ENCODE measurements at places on chromosomes 1 and 21. TPM values are rescaled to one million over a fixed set of nuclear protein-coding genes. Genes with fewer than 3 reads are reported as not detected.

- no peak overlapping the region for H3K4me3 ChIP-seq
- H3K36me3 ChIP-seq, result no peaks in the 10 kb centered on the region
- peaks cover 9% of the 10 kb centered on the region for H3K4me1 ChIP-seq
Measured at GRCh38 chr1:15708486-15709137, 24.5 kb downstream of the PLEKHM2 start.

GRCh38 chr21:22223385-22223784 is 1225.2 kb downstream of the NCAM2 start:
- no peak overlapping the region for H3K4me3 ChIP-seq
- DNase-seq, result peak; percentile 10
- H3K36me3 ChIP-seq, result no peaks in the 10 kb centered on the region
- peaks cover 5% of the 10 kb centered on the region for H3K4me1 ChIP-seq

CR1L gene
- total RNA-seq, result not detected

DNA sequence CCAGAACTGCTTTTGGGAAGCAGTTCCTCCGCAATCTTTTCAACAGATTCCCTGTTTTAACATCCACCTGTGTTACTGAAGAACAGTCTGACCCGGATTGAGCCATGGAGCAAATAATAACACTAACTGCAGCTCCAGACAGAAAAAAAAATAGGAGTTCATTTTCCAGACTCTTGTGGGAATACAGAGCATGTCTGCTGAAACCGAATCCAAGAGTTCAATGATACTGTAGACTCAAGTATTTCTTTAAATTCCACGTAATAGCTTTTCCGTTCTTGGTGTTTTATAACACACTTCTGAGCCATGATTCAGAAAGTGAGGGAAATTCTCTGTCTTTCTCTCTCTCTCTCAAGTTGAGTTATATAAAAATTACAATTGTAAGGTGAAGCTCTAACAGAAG is 60.6 kb downstream of the DDAH1 start:
- H3K36me3 ChIP-seq, result no peaks in the 10 kb centered on the region
- H3K27me3 ChIP-seq, result no peaks in the 10 kb centered on the region

DNA sequence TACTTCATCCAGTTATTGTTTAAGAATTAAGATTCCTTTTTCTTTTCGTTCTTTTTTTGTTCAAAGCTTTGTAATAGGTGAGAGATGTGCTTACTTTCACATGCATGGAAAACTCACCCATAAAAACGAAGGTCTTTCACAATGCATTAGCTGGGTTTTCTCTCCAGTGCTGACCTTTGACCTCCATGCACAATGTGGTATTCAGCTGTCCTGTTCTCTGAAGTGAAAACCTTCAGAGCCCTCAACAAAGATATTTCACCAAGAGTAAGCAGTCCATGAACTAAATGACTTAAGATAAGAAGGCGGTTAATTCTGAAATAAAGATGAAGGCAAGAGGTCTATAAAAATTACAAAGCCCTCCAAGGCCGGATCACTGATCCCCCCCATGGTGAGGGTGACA is 77.1 kb upstream of the IPO9 start:
- no peaks in the 10 kb centered on the region for H3K27me3 ChIP-seq
- peaks cover 90% of the 10 kb centered on the region for H3K4me1 ChIP-seq

- DNase-seq, result no peak
- H3K27me3 ChIP-seq, result no peaks in the 10 kb centered on the region
- H3K36me3 ChIP-seq, result no peaks in the 10 kb centered on the region
- H3K4me3 ChIP-seq, result no peak overlapping the region
Measured at GRCh38 chr21:20943561-20943997, 54.6 kb upstream of the NCAM2 start.

- no peak overlapping the region for H3K27ac ChIP-seq
- no peaks in the 10 kb centered on the region for H3K36me3 ChIP-seq
- peak overlapping the region; percentile 77 for H3K4me3 ChIP-seq
- no peaks in the 10 kb centered on the region for H3K4me1 ChIP-seq
Measured at GRCh38 chr1:11680270-11681070, 478 bp downstream of the MAD2L2 start.

GRCh38 chr1:210250665-210250997 is 18.0 kb downstream of the SERTAD4 start:
- H3K27ac ChIP-seq, result no peak overlapping the region
- peaks cover 10% of the 10 kb centered on the region for H3K4me1 ChIP-seq
- peak; percentile 52 for DNase-seq
- H3K4me3 ChIP-seq, result peak overlapping the region; percentile 43
- no peaks in the 10 kb centered on the region for H3K36me3 ChIP-seq

GRCh38 chr1:150762552-150762951 is 3.0 kb downstream of the CTSS start:
- no peaks in the 10 kb centered on the region for H3K27me3 ChIP-seq
- H3K4me1 ChIP-seq, result no peaks in the 10 kb centered on the region
- no peak overlapping the region for H3K27ac ChIP-seq
- no peak overlapping the region for H3K4me3 ChIP-seq

ABCA4 gene
- total RNA-seq, result not detected

- H3K27me3 ChIP-seq, result no peaks in the 10 kb centered on the region
- H3K4me3 ChIP-seq, result no peak overlapping the region
- peaks cover 9% of the 10 kb centered on the region for H3K4me1 ChIP-seq
- no peaks in the 10 kb centered on the region for H3K36me3 ChIP-seq
Measured at GRCh38 chr1:98854137-98854536, 150.5 kb downstream of the PLPPR5 start.

- no peaks in the 10 kb centered on the region for H3K36me3 ChIP-seq
- peaks cover 8% of the 10 kb centered on the region for H3K4me1 ChIP-seq
- DNase-seq, result peak; percentile 98
- no peaks in the 10 kb centered on the region for H3K27me3 ChIP-seq
Measured at GRCh38 chr1:45303520-45304310, 23.0 kb upstream of the HPDL start.

LMOD1 gene
- total RNA-seq, result 75.6 TPM

DNA sequence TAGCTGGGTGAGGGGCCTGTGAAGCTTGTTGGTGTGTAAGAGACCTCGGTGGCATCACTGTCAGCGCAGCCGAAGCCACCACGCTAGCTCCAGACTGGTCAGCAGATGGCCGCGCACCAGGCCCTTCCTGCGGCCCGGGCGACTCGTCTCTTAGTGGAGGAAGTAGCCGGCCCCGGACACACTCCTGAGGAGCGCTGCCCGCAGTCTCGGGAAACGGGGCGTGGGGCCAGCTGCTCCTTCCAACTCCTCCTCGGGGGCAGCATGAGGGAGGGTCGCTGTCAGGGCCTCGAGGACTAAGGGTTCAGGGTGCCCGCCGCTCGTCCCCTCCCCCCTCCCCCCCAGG is 20.4 kb downstream of the H3-3A start:
- H3K27me3 ChIP-seq, result no peaks in the 10 kb centered on the region
- peak overlapping the region; percentile 39 for H3K4me3 ChIP-seq
- peak; percentile 56 for DNase-seq
- no peaks in the 10 kb centered on the region for H3K4me1 ChIP-seq

DNA sequence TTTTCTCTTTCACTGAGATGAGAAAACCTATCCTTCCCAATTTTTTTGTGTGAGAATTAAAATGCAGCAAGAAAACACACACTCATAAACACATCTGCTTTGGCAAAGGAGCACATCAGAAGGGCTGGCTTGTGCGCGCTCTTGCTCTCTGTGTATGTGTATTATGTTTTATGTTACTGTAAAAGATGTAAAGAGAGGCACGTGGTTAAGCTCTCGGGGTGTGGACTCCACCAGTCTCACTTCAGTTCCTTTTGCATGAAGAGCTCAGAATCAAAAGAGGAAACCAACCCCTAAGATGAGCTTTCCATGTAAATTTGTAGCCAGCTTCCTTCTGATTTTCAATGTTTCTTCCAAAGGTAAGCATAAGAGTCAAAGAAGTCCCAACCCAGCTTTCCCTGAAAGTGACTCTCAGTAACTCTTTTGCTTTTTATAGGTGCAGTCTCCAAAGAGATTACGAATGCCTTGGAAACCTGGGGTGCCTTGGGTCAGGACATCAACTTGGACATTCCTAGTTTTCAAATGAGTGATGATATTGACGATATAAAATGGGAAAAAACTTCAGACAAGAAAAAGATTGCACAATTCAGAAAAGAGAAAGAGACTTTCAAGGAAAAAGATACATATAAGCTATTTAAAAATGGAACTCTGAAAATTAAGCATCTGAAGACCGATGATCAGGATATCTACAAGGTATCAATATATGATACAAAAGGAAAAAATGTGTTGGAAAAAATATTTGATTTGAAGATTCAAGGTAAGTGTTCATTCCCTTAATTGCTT is at the start of gene CD2:
CD2 (plus strand) TSS at position 233 of the 780 bp plus-strand sequence; CDS start at position 296, 63 bp downstream.
- no peak within 1 kb of the TSS for H3K4me3 ChIP-seq
- peaks cover 5% of the 10 kb centered on the region for H3K27me3 ChIP-seq
- DNase-seq, result no peak
- H3K4me1 ChIP-seq, result peaks cover 4% of the 10 kb centered on the region

DNA sequence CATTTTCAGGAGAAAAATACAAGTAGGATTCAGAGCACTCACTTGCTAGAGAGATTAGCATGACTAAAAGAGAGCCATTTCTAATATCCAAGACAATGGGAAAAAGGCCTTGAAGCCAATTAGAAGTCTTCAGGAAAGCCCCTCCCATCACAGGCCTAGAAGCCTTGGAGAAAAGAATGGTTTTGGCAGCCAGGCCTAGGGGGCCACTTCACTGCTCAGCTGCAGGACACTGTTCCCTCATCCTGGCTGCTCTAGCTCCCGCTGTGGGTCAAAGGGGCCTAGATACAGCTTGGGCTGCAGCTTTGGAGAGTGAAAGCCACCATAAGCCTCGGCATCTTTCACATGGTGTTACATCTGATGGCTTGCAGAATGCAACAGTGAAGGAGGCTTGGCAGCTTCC is 62.8 kb downstream of the RGS4 start:
- no peaks in the 10 kb centered on the region for H3K27me3 ChIP-seq
- no peak for DNase-seq
- no peaks in the 10 kb centered on the region for H3K36me3 ChIP-seq
- H3K4me3 ChIP-seq, result no peak overlapping the region
- no peak overlapping the region for H3K27ac ChIP-seq

DNA sequence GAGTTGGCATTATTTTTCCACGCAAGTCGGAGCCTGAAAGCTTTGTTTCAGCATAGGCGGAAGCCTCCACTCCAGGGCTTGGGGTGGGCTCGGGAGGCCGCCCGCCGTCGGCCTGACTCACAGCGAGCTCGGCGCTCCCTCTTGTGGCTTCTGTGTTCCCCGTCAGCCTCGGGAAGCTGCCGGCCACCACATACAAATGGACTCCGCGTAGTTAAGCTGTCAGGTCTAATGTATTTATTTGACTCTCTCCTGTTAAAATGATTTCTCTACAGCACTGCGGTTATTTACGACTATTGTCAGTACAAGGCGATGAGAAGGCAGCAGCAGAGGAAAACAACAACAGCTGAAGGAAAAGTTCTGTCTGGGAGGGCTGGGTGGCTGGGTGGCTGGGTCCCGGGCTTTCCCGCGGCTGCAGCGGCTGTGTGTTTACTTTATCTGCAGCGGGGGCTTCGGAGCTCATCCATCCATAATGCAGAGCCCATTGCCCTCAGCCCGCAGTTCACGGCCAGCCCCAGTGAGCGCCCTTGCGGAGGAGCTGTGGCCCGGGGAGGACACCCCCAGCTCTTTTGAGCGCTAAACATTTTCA is 375.7 kb upstream of the CAMK1G start:
- DNase-seq, result peak; percentile 86
- H3K4me1 ChIP-seq, result no peaks in the 10 kb centered on the region
- no peak overlapping the region for H3K27ac ChIP-seq
- peaks cover 9% of the 10 kb centered on the region for H3K27me3 ChIP-seq
- peak overlapping the region; percentile 27 for H3K4me3 ChIP-seq
- no peaks in the 10 kb centered on the region for H3K36me3 ChIP-seq

- DNase-seq, result peak; percentile 74
- H3K27ac ChIP-seq, result no peak overlapping the region
- peaks cover 6% of the 10 kb centered on the region for H3K36me3 ChIP-seq
- no peak overlapping the region for H3K4me3 ChIP-seq
- H3K4me1 ChIP-seq, result peaks cover 4% of the 10 kb centered on the region
- no peaks in the 10 kb centered on the region for H3K27me3 ChIP-seq
Measured at GRCh38 chr1:109490029-109490933, 3.6 kb upstream of the CYB561D1 start.

MROH9 gene
- not detected for total RNA-seq

GRCh38 chr1:19488136-19488535 is 2.8 kb upstream of the CAPZB start:
- H3K27ac ChIP-seq, result no peak overlapping the region
- DNase-seq, result peak; percentile 62
- no peaks in the 10 kb centered on the region for H3K36me3 ChIP-seq
- peaks cover 7% of the 10 kb centered on the region for H3K4me1 ChIP-seq
- no peak overlapping the region for H3K4me3 ChIP-seq

GRCh38 chr1:156639601-156640101 is 2.3 kb upstream of the BCAN start:
- DNase-seq, result no peak
- H3K27ac ChIP-seq, result no peak overlapping the region
- no peak overlapping the region for H3K4me3 ChIP-seq
- H3K36me3 ChIP-seq, result no peaks in the 10 kb centered on the region

DNA sequence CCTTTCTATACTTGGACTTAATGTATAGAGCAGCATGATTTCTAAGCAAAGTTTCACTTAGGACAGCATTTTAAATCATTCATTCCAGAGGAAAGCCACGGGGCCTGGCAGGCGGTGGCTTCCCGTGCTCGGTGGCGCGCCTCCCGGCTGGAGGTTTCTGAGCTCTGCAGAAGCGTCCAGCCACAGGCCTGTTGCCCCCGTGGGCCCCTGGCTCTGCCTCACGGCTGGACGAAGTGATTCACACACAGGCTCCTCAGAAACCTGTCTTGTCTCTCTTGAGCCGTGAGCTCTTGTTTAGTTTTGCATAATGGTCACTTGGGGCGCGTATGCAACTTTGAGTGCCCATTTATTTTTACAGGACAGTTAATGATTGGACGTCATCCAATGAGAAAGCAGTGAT is 22.1 kb upstream of the DIP2A start:
- H3K4me3 ChIP-seq, result no peak overlapping the region
- peaks cover 19% of the 10 kb centered on the region for H3K36me3 ChIP-seq
- H3K27ac ChIP-seq, result no peak overlapping the region
- H3K4me1 ChIP-seq, result no peaks in the 10 kb centered on the region

- no peak overlapping the region for H3K4me3 ChIP-seq
- peaks cover 34% of the 10 kb centered on the region for H3K4me1 ChIP-seq
- DNase-seq, result no peak
- H3K36me3 ChIP-seq, result no peaks in the 10 kb centered on the region
- no peaks in the 10 kb centered on the region for H3K27me3 ChIP-seq
- peak overlapping the region; percentile 31 for H3K27ac ChIP-seq
Measured at GRCh38 chr1:22739648-22740385, 29.2 kb downstream of the EPHB2 start.

DNA sequence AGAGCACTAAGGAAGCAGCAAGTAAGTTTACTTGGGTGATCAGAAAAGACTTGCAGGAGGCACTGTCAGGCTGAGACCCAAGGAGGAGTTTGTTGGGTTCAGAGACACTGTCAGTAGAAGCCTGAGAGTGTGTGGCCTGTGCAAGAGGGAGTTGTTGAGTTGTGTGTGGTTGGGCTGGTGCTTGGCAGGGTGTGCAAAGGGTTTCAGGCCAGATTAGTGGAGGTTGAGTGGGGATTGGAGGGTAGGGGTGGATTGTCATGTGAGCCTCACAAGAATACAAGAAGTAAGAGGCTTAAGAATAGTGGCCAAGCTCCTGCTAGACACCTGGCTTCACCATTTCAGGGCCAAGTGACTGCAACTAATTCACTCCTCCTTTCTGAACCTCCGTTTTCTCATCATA is 8.9 kb upstream of the KIF21B start:
- H3K27ac ChIP-seq, result no peak overlapping the region
- H3K27me3 ChIP-seq, result no peaks in the 10 kb centered on the region
- no peak for DNase-seq

All from cardiac muscle cell (in vitro differentiated cells and primary cell).